ENCODE measurements at places on chromosomes 16 and 17. TPM values are rescaled to one million over a fixed set of nuclear protein-coding genes. Genes with fewer than 3 reads are reported as not detected.

The OR4D2 gene
- total RNA-seq = not detected

The OR1D2 gene
- total RNA-seq = not detected

The CHP2 gene
- total RNA-seq = 0.08 TPM

The SDR42E1 gene
- total RNA-seq = 3.2 TPM

The IRX5 gene
- not detected for total RNA-seq

GRCh38 chr16:89325861-89326471 lies 108.5 kb downstream of the ZNF778 start:
- no peaks in the 10 kb centered on the region for H3K27me3 ChIP-seq
- H3K4me3 ChIP-seq = peak overlapping the region; percentile 36
- H3K36me3 ChIP-seq = peaks cover 2% of the 10 kb centered on the region
- peaks cover 48% of the 10 kb centered on the region for H3K4me1 ChIP-seq
- peak overlapping the region; percentile 52 for H3K27ac ChIP-seq
- DNase-seq = no peak

DNA sequence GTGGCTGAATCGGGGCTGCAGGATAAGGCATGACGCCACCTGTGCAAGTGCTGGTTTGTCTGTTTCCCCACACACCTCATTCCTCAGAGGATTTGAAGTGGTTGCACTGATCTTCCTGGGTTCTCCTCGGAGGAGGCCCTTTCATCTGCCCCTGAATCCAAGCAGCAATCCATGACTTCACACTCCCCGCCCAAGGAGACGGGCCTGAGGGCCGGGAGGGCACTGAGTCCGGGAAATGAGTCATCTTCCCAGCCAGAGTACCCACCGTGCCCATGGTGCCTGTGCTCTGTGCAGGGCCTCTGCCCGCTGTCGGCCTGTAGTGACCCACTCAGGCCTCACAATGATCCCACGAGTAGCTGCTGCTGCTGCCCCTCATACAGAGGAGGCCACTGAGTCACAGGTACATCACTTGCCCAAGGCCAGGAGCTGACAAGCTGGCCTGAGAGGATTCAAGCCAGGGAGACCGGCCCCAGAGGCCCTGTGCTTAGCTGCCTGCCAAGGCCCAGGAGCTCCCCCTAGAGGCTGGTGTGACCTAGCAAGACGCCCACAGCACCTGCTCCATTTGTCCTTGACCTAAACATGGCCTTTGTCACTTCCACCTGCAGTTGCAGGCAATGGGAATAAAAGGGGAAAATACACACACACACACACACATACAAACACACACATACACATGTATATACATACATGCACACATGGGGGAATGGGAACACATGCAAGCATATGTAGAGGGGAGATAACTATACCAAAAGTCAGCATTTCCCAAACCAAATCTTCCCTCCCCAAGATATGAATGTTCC lies 240.0 kb downstream of the C16orf95 start:
- H3K27me3 ChIP-seq = no peaks in the 10 kb centered on the region
- H3K36me3 ChIP-seq = no peaks in the 10 kb centered on the region
- H3K27ac ChIP-seq = no peak overlapping the region
- H3K4me3 ChIP-seq = no peak overlapping the region
- no peak for DNase-seq
- peaks cover 13% of the 10 kb centered on the region for H3K4me1 ChIP-seq

DNA sequence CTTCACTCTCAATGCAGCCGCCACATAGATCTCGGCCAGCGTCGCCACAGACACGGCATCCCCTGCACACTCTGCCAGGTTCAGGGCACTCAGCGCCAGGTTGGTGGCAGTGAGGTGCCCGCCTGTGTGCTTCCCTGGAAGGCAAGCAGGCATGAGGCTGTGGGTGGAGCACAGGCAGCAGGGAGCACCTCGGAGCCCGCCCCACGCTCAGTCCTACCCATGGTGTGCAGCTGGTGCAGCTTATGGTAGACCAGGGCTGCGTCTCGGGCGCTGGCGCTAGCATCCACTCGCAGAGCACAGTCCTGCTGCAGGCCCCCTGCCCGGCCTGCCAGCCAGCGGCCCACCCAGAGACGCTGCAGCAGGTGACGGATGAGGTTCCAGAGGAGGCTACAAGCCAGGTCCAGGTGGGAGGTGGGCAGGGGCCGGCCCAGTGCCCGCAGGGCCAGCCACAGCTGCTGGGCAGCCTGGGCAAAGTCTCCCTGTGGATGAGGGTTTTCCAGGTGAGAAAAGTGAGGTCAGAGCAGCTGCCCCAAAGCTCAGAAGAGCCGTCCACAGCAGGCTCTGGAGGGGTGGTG lies 20.5 kb downstream of the SREBF1 start:
- H3K4me1 ChIP-seq = peaks cover 21% of the 10 kb centered on the region
- H3K36me3 ChIP-seq = peaks cover 40% of the 10 kb centered on the region
- H3K27me3 ChIP-seq = no peaks in the 10 kb centered on the region
- no peak overlapping the region for H3K4me3 ChIP-seq

GRCh38 chr17:17042851-17043460 lies 699 bp downstream of the MPRIP start:
- peaks cover 21% of the 10 kb centered on the region for H3K4me1 ChIP-seq
- no peak for DNase-seq
- H3K4me3 ChIP-seq = peak overlapping the region; percentile 91
- H3K27me3 ChIP-seq = no peaks in the 10 kb centered on the region
- no peaks in the 10 kb centered on the region for H3K36me3 ChIP-seq

DNA sequence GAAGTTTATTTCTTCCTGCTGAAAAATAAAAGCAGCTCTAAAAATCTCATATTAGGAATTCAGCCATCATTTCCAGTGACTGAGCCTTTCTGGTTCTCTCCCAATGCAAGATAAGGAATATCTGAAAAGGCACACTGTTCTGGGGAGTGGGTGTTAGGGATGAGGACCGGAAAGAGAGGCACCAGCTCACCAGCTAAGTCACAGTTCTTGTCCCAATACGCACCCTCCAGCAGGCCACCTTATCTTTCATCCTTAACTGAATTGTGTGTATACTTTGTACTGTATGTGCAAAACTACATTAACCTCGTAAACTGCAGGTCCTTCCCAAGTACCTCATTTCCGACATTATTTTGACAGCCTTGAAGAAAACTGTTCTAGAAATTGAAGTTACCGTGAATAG lies 11.0 kb downstream of the AMFR start:
- no peak for DNase-seq
- no peaks in the 10 kb centered on the region for H3K4me1 ChIP-seq
- H3K27me3 ChIP-seq = no peaks in the 10 kb centered on the region
- no peaks in the 10 kb centered on the region for H3K36me3 ChIP-seq
- no peak overlapping the region for H3K4me3 ChIP-seq
- H3K27ac ChIP-seq = no peak overlapping the region

- H3K27me3 ChIP-seq = no peaks in the 10 kb centered on the region
- no peak overlapping the region for H3K27ac ChIP-seq
- H3K4me1 ChIP-seq = peaks cover 6% of the 10 kb centered on the region
- peaks cover 12% of the 10 kb centered on the region for H3K36me3 ChIP-seq
Observed at GRCh38 chr17:4098521-4099209, 44.2 kb downstream of the ZZEF1 start.
